Heart left ventricle (tissue), 16 donors: ENCODE measurements at places on chromosomes 16 and 17. TPM values are rescaled to one million over a fixed set of nuclear protein-coding genes. Genes with fewer than 3 reads are reported as not detected.
A peak's percentile ranks its signal among the peaks of the same experiment; 100 is the strongest.

DNA sequence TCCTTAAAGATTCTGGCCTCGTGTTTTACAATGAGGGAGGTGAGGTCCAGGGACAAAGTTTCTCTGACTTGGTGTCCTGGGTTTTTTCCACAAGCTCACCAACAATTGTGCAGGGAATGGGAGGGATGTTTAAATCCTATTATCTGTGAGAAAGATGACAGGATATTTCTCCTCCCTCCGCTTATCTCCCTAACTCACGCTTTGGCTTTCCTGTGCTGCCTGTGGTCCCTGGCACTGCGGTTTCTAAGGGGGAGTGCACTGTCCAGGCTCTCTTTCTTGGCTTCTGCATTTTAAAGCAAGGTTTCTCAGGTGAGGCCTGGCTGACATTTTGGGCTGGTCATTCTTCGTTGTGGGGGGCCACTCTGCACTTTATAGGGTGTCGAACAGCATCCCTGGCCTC lies 16.4 kb downstream of the GGA3 start:
- no peak overlapping the region for H3K4me3 ChIP-seq
- DNase-seq = no peak
- no peak overlapping the region for H3K27ac ChIP-seq

DNA sequence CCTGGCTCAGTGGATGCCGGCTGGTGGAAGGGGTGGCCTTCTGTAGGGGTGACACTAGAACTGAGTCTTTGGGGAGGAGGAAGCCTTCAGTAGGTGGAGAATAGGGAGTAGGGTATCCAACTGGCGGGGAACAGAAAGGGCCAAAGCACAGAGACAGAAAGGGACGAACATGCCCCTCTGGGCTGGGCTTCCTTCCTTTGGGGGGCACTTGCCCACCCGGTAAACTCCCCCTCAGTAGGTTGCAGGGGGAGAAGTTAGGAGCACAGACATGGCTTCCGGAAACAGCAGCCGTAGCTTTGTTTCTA lies 774 bp downstream of the ENGASE start:
- no peak for DNase-seq
- peaks cover 31% of the 10 kb centered on the region for H3K36me3 ChIP-seq
- H3K4me1 ChIP-seq = peaks cover 11% of the 10 kb centered on the region
- peak overlapping the region; percentile 94 for H3K4me3 ChIP-seq
- H3K27ac ChIP-seq = peak overlapping the region; percentile 94

TNFRSF13B gene
- not detected for total RNA-seq

EVPLL gene
- not detected for total RNA-seq

ARHGAP23 gene
- 55.7 TPM for total RNA-seq

C16orf96 gene
- total RNA-seq = 0.13 TPM
